ENCODE measurements at places on chromosomes 12 and 14. TPM values are rescaled to one million over a fixed set of nuclear protein-coding genes. Genes with fewer than 3 reads are reported as not detected.

- no peak for DNase-seq
These were observed 38.6 kb upstream of the GPR68 start for GRCh38 chr14:91282954-91283645.

GRCh38 chr12:22533155-22533554 is 11.2 kb downstream of the C2CD5 start:
- DNase-seq, result no peak

DNA sequence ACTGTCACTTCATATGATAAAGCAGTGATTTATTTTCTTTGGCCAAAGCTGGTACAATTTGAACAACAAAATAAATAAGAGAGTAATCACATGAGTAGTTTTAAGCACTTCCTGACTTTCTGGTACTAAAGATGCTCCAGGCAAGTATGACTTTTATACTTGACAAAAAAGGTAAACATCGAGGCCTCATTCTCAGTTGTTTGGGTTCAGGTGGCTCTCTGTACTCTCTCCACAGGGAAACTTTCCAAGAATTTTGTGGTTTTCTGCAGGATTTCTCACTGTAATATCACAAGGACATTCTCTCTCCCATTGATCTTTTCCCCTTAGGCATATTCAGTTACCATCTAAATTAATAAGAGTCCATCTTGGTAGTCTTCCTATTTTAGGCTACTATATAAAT is 26.6 kb upstream of the KCNC2 start:
- no peak for DNase-seq

DNA sequence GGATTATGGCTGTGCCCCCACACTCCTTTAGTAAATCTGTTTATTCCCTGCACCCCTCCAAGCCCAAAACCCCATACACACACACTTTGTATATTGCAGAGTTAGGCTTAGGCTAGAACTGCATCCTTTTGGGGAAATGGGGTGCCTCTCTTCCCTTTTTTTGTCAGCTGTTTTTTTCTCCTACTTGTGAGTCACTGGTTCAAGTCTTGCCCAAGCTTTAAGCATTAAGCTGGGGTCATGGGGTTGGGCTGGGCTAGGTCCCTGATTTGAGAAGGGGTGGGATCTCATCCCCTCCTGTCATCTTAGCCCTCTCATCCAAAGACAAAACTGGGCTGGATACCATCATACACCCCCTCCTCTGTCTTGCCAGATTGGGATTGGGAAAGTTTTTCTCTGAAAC is 1.6 kb downstream of the LRP1 start:
- DNase-seq, result no peak

Gene ERBB3
- 2.9 TPM for total RNA-seq

DNA sequence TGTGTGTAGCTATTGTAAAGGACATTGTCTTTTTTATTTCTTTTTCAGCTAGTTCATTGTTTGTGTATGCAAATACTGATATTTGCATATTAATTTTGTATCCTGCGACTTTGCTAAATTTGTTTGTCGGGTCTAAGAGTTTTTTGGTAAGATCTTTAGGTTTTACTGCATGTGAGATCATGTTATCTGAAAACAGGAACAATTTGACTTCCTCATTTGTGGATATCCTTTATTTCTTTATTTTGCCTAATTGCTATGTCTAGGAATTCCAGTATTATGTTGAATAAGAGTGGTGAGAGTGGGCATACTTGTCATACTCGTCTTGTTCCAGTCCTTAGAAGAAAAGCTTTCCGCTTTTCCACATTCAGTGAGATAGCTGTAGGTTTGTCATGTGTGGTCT is 28.8 kb downstream of the SIX4 start:
- DNase-seq, result no peak

GRCh38 chr12:83827193-83827592 is 1085.4 kb downstream of the SLC6A15 start:
- no peak for DNase-seq

Gene STAB2
- total RNA-seq, result 0.25 TPM

GRCh38 chr14:20578784-20579502 is 8.9 kb downstream of the RNASE11 start:
- no peak for DNase-seq

Gene RAD52
- total RNA-seq, result 6.4 TPM

DNA sequence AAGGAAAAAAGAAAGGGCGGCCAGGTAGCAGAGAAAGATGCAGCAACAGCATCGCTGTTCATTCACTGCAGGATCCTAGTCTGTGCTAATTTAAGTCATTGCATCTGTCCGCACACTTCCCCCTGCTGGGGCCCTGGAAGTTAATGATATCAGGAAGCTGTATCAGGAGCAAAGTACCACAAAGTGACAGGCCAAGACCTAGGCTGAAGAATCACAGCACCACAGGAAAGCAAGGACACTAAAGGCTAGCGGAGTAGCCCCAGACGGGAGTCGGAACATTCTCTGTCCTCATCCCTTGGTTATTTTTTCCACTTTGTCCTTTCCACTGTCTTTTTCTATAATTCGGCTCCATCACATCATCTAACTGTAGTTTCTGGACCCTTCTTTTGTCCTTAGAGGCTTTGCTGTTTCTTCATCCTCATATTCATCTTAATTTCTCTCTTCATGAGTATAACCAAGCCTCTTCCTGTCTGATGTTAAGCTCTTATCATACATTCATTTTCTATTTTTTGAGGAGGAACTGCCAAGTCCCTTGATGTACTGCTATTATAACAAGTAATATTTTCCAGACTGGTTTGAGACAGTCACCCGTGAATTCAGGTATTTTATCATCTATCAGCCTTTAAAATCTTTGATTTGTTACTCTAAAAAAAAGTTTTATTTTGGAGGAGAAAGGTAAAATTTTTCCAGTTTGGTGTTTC is 28.3 kb downstream of the DUSP16 start:
- no peak for DNase-seq

Gene PGF
- total RNA-seq, result 4.9 TPM

DNA sequence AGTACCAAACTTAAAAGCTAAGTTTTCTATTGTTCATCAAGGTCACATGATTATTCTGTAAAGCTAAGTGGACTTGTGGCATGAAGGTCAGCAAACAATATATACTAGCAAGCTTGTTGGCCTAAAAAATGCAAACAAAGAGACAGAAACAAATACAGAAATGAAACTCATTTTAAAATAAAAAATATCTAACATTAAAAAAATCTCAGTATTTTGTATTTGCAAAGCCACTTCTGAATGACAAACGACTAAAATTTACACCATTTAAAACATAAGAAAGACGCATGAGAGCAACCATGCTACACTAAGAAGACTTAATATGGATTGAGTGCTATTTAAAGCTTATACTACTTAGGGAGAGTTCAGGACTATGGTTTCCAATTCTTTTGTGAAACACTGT is 72.8 kb upstream of the BBS10 start:
- no peak for DNase-seq

Gene CAPS2
- total RNA-seq, result 12.5 TPM

DNA sequence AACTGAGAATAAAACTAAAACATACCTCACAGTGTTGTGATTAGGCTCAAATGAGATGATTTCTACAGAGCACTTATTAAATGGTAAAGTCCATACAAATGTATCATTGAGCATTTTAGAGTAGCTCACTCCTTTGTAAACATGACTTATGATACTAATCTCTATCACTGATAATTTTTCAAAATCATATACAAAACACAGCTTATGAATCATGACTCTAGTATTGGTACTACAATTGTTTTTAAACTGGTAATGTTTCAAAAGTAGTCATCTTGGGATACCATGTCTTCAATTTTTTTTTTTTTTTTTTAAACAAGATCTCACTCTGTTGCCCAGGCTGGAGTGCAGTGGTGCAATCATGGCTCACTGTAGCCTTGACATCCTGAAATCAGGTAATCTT is 40.1 kb upstream of the KRR1 start:
- DNase-seq, result no peak

DNA sequence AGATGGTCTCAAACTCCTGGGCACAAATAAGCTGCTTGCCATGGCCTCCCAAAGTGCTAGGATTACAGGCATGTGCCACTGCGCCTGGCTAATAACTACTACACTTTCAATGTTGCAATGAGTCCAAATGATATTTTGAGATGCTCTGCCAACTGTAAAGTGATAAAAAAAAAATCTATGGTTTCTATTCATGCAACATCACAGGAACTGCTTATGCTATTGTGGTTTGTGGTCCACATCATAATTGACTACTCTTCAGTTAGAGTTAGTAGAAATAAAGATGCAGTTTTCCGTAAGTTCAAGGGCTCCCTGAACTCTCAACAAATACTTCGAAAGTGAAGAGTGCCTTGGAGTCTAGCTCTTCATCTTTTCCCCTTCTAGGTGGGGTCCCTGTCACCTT is 239.4 kb downstream of the C12orf75 start:
- no peak for DNase-seq

GRCh38 chr12:47123730-47124129 is 44.0 kb upstream of the AMIGO2 start:
- DNase-seq, result no peak

- DNase-seq, result no peak
These were observed 13.3 kb upstream of the ANAPC5 start for GRCh38 chr12:121365416-121366062.

DNA sequence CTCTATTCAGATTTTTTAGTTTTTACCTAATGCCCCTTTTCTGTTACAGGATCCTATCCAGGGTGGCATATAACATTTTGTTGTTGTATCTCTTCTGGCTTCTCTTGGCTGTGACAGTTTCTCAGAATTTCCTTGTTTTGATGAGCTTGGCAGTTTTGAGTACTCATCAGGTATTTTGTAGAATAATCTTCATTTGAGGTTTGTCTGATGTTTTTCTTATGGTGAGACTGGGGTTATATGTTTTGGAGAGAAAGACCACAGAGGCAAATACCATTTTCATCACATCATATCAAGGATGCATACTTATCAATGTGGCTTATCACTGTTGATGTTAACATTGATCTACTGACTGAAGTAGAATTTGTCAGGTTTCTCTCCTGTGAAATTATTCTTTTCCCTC is 14.0 kb upstream of the LYZ start:
- no peak for DNase-seq

Gene BORCS5
- total RNA-seq, result 9.3 TPM

GRCh38 chr12:133251732-133252131 is 16.1 kb upstream of the ANHX start:
- no peak for DNase-seq

DNA sequence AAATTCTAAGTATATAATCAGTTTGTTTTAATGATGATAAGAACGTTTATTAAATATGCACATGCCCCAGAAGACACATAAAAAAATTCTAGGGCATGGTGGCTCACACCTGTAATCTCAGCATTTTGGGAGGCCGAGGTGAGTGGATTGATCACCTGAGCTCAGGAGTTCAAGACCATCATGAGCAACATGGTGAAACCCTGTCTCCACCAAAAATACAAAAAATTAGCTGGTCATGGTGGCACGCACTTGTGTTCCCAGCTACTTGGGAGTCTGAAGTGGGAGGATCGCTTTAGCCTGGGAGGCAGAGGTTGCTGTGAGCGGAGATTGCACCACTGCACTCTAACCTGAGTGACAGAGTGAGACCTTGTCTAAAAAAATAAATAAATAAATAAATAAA is 4.0 kb downstream of the CD69 start:
- no peak for DNase-seq

Gene GARIN6
- not detected for total RNA-seq

Gene TAS2R9
- not detected for total RNA-seq

DNA sequence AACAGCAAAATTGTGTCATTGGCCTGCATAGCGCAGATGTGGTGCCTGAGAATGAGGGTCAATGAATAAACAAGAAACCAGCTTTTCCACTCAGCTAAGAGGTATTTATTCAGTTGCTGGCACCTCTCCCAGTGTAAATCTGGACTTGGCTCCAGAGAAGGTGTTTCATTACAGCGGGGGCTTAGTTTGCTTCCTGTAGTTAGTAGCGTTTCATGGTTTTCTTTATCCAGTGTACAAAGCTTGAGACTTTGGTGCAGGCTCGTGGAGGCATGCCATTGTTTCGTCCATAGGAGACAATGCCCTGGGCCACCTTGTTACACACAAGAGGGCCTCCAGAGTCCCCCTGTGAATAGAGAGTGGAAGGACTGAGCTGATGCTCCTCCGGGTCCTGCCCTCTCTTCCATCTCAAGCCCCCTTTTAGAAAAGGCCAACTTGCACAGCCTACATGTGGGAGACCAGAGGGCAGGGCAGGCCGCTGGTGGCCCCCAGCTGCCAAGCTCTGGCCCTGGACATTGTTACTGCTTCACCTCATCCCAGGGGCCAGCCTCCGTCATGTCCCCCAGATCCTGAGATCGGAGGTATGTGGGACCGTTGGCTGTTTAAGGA is 3.0 kb downstream of the GZMB start:
- DNase-seq, result no peak

- DNase-seq, result no peak
These were observed 418 bp downstream of the AMN1 start for GRCh38 chr12:31728289-31728916.

DNA sequence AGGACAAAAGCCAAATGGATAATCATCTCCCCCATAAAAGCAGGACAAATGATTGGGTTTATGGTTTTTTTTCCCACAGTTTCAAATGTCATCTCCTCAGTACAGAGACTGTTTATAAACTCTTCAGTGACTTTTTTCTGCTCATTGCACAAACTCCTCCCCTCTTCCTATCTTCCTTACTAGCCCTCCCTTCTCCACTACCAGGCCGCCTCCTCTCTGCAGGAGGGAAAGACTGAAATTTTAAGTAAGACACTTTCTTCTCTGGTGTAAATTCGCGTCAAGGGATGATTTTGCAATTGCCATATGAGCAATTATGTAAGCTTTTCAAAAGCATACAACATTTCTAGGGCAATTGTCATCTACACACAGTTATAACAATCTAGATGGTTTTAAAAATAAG is 37.0 kb downstream of the BTG1 start:
- DNase-seq, result no peak

Gene IGFBP6
- total RNA-seq, result 45.5 TPM

Gene DLK1
- total RNA-seq, result 22.7 TPM

DNA sequence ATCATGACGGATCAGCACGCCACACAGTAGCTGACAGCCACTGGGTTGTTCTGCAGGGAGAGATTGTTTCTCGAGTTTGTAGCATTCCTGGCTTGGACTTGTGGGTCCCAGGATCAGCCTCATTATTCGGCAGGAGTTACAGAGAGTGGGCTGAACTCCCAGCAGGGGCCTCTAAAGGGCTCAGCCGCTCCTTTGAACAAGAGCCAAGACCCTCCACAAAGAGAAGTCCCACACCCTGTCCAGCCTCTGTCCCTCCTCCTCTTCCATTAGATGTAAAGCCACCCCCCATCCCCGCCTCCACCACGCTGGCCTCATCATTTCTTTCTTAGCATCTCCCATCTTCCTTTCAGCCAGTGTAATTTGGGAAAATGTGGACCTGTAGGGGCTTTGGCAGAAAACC is 96.7 kb upstream of the HSPB8 start:
- no peak for DNase-seq

Gene SERPINA9
- not detected for total RNA-seq

Gene NEUROD4
- total RNA-seq, result not detected

- no peak for DNase-seq
These were observed 88.4 kb downstream of the PRKCH start for GRCh38 chr14:61409782-61410181.

DNA sequence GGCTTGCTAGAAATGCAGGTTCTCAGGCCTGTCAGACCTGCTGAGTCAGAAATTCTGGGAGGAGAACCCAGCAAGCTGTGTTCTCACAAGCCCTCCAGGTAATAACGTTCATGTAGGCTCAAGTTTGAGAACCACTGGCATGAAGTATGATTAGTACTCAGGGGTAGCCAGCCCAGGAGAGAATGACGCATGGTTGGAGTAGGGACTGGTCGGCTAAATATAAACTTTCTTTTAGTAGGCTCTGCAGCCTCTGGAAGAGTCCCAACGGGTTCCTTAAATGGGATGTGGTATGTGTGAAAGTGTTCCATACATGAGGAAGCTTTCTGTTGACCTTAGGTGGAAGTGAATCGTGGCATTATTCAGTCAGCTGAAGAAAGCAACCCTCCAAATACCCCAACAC is 209.3 kb downstream of the SLC41A2 start:
- DNase-seq, result no peak

GRCh38 chr14:63375769-63376168 is 57.0 kb upstream of the GPHB5 start:
- no peak for DNase-seq
